RWPE2 (cell line): ENCODE measurements at places on chromosomes 4 and X.

DNA sequence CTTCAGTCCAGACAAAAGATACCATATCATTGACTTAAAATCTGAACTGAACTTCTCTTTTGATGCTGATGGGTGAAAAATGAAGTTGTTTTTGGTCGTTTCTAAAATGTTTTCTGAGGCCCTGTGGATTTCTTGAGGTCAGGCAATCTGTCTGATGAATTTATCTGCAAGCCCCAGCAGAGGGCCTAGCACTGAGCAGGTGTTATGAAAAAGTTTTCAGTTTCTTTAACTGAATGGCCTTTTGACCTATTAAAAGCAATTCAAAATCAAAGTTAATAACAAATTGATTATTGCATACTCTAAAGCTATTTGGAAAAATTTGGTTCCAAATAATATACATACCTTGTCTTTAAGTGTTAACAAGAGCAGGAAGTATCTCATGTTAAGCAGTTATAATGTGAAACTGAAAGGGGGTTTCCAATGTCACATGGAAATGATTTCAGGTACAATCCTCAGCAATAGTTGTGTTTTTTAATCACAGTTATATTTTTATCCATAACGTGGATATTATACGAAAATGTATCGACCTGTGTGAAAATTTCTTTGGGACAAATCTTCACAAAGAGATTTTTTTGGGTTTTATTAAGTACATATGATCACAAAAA, 285.0 kb downstream of the SPANXN1 start:
- DNase-seq: no peak

GRCh38 chr4:154082760-154083535, 294.1 kb upstream of the SFRP2 start:
- no peak for DNase-seq

DNA sequence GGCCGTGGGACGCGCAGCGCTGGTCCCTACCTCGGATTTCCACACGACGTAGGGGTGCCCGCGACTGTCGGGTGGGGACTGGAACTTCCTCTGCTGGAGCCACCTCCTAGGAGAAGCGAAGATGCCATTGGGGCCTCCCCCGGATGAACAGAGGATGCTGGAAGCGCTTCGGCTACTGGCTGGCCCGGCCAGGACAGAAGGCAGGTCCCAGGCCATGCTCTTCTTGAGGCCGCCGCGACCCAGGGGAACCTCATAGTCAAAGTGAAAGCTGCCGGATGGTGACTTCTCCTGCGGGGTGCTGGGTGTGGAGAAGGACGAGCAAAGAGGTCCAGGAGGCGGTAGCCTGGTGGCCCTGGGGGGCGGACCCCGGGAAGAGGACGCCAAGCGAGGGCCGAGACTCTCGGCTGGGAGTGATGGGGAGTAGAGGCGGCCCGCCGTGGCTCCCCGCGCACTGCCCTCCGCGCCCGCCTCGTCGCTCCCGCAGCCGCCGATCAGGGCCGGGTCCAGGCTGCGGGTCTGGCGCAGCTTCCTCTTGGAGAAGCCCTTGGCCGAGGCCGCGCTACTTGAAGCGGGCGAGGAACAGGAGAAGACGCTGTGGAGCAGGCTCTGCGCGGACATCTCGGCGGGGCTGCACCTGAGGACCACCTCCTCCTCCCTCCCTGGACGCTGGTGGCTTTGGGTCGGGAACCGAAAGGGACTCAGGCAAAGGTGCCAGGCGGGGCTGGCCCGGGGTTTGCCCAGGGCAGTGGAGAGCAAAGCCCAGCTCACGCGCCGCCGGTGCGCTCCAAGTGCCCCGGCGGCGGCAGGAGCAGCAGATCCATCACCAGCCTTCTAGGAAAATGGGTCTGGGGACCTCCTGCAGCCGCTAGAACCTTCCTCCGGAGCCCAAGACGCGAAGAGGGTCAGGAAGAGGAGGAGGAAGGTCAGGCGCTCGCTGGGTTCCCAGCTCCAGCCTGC, 1.2 kb downstream of the ARHGAP6 start:
- DNase-seq: peak; percentile 33

DNA sequence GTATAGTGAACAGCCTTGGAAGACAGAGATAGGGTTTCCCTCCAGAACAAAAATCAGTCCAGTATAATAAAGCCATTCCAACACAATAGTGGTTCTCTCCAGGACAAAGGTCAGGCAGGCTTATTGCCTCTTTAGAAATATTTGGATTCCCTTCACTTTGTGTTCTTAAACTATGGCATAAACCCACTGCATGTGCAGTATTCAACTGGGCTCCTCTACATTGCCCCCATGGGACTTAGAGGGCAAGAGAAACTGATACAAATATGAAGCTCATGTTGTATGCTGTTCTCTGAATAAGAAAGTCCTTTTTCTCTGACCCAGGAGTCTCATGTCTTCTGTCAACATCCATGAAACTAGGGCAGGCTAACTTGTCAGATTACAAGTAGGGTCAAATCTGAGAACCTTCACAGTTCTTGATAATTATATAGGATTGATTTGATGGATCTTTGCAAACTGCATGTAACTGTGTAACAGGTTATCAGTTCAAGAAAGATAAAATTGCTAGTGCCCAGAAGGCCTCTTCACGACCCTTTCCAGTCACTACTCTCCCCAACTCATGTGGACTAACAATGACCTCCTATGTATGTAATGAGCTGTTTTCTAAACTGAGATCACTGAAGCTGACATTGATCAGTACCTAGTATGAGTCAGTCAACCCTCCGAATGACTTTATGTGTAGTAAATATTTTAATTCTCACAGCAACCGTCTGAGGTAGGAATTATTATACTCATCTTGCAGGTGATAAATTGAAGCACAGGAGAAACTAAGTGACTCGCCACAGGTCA, 31.9 kb upstream of the FAM9C start:
- no peak for DNase-seq
